ENCODE measurements at places on chromosomes 3 and 15.

GRCh38 chr15:100284191-100284590 is 57.6 kb downstream of the ADAMTS17 start:
- DNase-seq, result no peak

DNA sequence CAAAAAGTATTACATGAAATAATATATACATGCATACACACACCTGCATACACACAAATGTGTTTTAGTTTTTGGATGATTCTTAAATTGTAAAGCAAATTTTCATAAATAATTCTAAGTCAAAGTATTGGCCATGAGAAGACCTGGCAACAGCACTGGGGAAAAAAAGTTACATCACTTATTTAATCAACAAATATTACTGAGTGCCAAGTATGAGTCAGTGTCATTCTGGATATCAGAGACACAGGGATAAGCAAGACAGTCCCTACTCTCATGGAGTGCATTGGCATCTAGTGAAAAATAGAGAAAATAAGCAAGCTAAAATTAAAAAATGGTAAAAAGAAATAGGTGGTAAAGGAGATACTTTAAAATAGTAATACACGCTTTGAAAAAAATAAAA is 29.4 kb upstream of the GUCA1C start:
- no peak for DNase-seq

DNA sequence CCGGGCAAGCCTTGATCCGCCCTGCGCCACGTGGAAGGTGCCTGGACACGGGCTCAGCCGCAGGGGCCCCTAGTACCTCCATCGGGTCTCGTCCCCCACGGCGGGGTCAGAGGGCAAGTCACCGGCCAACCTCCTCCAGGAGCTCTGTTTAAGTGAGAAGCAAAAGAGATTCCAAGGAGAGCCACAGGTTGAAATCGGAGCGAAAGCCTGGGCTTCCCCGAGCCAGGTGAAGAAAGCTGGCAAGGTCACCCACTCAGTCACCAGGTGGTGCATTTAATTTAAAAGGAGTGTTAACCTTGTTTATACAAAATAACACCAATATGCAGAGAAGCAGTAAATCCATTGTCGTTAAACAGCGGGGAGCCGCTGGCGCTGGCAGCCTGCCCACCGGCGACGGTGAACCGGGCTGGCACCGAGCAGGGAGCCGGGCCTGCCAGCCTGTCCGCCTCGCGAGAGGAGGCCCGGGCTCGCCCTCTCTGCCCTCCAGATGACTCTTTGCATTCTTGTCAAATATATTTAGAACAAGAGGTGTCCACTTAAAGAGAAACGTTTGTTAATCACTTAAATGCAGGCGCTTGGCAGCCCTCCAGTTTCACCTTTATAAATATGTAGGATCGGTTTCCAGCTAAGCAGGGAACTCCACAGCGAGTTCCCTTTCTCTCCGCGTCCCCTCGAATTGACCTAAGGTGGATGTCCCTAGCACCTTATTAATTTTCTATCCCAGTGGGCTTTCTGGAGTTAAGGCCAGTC is 277.3 kb upstream of the NR2F2 start:
- no peak for DNase-seq

DNA sequence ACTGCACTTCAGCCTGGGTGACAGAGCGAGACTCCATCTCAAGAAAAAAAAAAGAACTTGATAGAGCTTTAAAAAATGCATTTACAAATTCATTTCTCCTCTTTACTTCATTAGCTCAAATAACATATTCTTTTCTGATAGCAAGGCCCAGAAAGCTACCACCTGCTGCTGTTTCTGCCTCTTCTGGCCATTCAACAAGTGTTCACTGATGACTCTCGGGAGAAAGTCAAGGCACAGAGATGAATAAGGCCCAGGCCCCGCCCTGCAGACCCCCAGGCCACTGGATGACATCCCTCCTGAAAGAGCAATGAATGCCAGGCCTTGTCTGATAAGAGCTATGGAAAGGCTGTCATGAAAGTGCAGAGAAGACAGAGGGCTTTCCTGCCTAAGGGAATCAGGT is 13.6 kb upstream of the TSEN2 start:
- DNase-seq, result no peak

- no peak for DNase-seq
Measured at GRCh38 chr15:93985925-93986324, 245.4 kb upstream of the MCTP2 start.

- DNase-seq, result no peak
Measured at GRCh38 chr3:182914341-182914740, 66.0 kb downstream of the DCUN1D1 start.

DNA sequence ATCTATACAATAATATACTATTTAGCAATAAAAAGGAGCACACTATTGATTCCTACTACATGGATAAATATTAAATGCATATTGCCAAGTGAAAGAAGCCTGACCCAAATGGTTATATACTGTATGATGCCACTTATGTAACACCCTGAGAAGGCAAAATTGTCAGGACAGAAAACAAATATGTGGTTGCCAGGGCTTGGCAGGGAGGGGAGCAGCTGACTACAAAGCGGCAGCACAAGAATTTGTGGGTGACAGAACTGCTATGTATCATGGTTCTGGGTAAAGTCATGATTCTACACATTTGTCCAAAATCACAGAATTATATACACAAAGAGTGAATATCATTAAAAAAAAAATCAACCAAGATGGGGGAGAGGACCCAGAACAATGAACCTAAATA is 22.5 kb downstream of the TBC1D2B start:
- DNase-seq, result no peak

DNA sequence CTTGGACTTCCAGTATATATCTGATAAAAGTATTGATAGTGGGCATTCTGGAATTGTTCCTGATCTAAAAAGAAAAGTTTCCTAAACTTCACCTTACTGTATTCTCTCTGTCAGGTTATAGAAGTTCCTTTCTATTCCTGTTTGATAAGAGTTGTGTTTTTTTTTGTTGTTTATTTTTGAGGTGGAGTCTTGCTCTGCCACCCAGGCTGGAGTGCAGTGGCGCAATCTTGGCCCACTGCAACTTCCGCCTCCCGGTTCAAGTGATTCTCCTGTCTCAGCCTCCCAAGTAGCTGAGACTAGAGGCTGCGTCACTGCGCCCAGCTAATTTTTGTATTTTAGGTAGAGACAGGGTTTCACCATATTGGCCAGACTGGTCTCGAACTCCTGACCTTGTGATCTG is 13.1 kb downstream of the BLM start:
- no peak for DNase-seq

DNA sequence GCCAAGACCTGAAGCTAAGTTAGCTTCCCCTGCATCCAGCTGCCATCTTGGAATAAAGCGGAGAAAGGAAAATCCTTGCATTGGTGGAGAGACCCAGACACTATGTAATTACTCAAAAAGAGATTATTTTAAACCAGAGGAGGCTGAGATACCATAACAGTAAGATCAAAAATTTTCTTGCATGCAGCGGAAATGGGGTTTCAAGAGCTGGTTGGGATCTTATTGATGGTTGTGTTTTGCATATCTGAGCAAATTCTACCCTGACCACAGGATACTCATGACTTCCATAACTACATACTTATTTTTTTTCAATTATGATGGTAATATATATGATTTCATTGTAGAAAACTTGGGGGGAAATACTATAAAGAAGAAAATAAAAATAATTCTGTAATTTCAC is 17.5 kb downstream of the TMEM158 start:
- DNase-seq, result no peak

- DNase-seq, result no peak
Measured at GRCh38 chr3:2078821-2079220, 19.8 kb upstream of the CNTN4 start.

DNA sequence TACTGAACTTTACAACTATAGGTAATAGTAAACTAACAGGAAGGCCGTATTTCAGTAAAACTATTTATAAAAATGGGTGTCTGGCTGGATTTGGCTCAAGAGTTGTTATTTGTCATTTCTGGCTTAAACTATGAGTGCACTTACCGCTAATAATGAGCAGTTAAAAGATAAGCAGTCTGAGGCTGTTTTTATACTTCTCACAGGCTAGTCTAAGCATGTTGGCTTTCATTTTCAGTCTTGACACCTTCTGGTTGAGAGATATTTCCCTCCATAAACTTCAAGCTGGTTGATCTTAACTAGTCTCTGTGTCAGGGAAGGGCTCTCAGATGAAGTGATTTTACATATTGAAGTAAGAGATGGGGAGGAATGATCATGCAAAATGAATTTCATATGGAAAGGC is 96.1 kb downstream of the RSRC1 start:
- no peak for DNase-seq

- no peak for DNase-seq
Measured at GRCh38 chr3:23915537-23916108, 1.2 kb downstream of the NKIRAS1 start.

DNA sequence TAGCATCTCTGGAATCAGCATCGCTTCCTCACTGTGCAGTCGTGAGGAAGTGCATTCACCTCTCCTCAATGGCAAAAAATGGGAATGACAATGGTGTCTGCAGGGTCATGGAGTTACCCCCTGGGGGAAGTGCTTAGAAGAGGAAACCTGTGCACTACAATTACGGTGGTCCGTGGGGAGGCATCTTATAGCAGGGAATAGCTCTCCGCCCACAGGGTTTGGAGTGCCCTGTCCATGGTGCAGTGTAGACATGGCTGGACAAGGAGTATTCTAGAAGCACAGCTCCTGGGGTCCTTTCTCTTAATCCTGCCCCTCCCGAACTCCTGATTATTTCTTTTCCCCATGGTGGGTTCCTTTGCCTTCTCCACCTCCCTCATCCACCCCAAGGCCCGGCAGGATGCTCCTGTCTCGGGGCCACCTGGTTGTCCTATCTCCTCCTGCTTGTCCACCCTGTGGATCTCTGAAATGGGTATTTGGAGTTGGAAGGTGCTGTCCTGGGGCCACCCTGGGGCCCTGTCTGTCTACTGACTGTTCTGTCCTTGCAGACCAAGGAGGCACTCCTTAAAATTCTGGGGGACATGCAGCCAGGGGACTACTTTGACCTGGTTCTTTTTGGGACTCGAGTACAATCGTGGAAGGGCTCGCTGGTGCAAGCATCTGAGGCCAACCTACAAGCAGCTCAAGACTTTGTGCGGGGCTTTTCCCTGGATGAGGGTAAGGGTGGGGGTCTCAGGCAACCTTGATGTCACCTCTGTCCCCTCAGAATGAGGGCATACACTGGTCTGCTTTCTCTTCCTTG is 5.2 kb downstream of the ITIH1 start:
- DNase-seq, result no peak

GRCh38 chr15:62112616-62113593 is 46.1 kb downstream of the C2CD4A start:
- DNase-seq, result no peak

DNA sequence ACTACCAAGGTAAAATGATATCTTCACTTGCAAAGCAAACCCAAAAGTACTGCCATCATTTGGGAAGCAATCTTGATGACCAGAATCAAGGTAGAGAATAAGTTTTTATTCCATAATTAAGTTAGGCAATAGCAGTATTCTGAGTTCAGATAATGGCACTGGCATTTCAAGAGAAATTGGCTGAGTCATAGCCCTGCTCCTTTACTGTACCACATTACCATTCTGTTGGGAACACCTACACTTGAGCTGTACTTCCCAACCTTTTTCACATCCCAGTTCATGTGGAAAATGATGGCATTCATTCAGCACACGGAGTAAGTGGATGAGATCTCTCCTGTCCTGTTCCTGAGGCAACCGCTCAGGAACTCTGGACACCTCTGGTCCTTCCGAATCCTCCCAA is 311.6 kb upstream of the TPRG1 start:
- no peak for DNase-seq

DNA sequence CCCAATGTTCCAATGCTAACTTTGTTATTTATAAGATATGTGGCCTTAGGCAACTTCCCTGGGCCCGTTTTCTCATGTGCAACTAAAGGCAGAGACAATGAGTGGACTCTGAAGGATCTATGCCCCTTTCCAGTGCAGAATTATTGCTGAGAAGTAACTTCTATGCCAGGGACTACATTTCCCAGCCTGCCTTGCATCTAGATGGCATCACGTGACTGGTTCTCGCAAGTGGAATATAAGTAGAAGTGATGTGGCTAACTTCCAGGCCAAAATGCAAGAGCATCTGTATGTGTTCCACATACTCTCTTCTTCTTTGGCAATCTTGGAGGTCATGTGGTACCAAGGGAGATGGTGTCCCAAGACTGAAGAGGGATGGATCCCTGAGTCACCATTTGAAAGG is 674.4 kb downstream of the NTRK3 start:
- DNase-seq, result no peak

DNA sequence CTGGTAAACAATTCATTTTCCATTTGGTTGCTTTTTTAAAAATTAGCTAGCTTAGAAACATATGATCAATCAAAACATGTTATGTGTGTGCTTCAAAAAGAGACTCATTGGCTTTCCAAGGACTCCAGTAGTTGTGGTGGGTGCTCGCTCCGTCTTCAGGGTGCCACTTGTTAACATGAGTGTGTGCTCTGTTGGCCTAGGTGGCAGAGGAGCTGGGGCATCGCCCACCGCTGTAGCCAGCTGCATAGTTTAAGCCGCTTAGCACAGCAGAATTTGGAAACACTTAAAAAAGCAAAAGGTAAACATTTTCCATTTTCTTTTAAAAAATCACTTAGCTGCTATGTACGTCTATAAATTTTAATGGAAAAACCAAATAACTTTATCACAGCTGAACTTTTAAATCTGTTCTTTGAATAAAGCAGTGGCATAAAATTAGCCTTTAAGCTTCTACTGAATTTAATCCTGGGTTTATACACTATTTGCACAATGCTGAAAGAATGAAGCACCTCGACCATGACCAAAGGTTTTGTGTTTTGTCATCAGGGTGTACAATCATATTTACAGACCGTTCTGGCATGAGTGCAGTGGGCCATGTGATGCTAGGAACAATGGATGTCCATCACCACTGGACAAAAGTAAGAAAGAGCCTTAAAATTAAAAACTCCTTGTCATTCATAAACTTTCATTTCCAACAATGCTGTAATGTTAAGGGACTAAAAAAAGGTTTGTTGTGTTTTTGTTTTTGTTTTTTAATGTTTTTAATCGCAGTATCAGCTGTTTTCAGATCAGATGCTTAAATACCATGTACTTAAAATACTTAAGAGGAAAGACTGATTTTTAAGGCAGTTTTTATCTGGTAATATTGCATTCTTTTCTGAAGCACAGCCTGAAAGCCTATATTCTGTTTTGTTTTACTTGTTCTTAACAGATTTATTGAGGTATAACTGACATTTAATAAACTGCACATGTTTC is 57.9 kb downstream of the TCAIM start:
- no peak for DNase-seq

DNA sequence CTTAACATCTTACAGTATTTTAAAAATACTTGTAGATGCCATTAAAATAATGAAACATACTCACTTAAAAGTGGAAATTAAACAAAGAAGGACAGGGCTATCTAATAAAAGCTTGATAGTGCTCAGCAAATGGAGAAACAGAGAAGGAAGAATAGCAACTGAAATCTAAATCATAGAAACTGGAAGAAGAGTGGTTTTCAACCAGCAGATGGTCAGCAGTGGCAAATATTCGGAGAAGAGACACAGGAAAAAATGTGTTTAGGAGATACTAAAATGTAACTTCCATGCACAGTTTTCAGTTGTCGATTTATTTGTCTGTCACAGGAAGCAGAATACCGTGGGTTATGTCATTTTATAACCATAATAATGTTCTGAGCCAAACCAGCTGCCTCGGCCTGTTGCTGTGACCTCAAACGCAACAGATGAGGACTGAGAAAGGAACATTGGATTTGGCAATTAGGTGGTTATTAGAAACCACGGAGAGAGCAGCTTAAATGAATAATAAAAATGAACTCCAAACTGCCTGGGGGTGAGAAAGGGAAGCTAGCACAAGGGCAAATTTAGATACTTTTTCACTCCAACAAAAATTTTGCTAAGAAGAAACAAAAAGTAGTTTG is 246.6 kb upstream of the KCNMB2 start:
- no peak for DNase-seq

- DNase-seq, result no peak
Measured at GRCh38 chr3:32630266-32630665, 54.7 kb upstream of the CNOT10 start.

GRCh38 chr15:74807282-74807681 is 5.4 kb upstream of the LMAN1L start:
- DNase-seq, result no peak

All from naive thymus-derived CD8-positive, alpha-beta T cell (primary cell).